ENCODE measurements at places on chromosomes 5 and 9.

DNA sequence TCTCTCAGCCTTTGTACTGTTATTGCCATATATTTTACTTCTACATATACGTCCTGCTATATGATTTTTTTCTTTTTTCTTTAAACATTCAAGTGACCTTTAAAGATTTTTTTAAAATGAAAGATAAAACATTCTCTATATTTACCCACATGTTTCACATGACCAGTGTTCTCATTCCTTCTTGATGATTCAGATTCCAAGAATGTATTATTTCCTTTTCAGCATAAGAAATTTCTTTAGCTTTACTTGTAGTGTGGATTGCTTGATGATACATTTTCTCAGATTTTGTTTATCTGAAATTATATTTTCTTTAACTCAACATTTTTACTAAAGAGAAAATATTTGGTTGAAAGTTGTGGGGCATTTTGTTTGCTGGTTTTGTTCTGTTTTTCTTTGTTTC lies 792.1 kb downstream of the BRINP1 start:
- DNase-seq: no peak

GRCh38 chr5:129438322-129438721 lies 21.8 kb upstream of the ADAMTS19 start:
- no peak for DNase-seq

- no peak for DNase-seq
Measured at GRCh38 chr9:106467113-106467864, 395.7 kb upstream of the ZNF462 start.

DNA sequence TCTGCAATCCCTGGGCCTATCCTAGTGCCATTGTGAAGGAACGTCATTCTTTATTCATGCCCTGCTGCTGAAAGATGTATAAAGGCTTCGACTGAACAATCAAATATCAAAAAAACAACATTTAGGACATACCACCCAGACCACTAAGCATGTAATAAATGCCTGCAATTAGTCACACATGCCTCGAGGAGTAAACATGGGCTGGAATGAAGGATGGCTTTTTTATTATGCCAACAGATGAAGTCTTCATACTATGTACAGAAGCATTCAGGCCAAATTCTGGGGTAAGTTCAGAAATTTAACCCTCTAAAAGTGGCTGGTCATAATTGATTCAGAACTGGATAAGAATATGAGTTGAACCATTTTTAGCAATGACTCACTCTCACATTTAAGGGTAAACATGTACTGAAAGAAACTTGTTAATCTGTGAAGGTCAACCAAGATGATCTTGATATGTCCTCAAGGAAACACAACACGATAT lies 38.1 kb downstream of the FAM240B start:
- no peak for DNase-seq

DNA sequence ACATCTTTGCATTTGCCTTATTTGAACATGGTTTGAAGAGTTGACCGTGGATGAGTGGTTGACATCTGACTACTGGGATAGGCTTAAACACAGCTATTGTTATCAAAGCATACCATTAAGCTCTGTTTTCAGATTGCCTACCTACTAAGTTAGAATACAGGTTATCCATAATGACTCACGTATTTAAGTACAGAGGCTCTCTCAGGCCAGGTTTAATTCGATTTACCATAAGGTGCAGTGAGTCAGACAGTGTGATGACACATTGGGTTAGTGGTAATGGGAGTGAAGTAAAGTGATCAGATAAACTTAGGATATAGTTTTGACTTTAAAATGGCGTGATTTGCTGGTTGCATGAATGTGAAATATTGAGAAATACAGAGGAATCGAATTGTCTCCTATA lies 732.0 kb upstream of the CTNND2 start:
- no peak for DNase-seq

GRCh38 chr9:100785946-100786345 lies 208.1 kb downstream of the CAVIN4 start:
- no peak for DNase-seq

DNA sequence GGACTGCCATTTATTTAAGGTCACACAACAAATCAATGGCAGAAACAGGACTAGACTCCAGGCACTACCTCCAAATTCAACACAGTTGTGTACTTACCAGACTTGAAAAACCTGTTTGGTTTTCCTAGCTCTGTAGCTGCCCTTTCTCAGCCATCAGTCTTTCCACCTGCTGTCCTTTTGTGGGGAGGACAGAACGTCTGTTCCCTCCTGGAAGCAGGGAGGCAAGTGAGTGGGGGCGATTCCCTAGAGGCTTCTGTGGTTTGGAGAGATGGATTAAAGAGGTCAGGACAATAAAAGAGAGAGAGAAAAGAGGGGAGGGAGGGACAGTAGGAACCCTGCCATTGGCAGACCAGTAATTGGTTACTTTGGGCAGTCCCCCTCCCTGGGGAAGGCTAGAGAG lies 14.7 kb downstream of the ASTN2 start:
- DNase-seq: no peak
